ENCODE measurements at places on chromosomes 11 and 22. TPM values are rescaled to one million over a fixed set of nuclear protein-coding genes. Genes with fewer than 3 reads are reported as not detected.

GRCh38 chr11:75588051-75588481, 26.0 kb downstream of the SERPINH1 start:
- no peaks in the 10 kb centered on the region for H3K27me3 ChIP-seq
- H3K4me3 ChIP-seq: no peak overlapping the region
- no peak overlapping the region for H3K27ac ChIP-seq
- no peaks in the 10 kb centered on the region for H3K36me3 ChIP-seq
- peaks cover 5% of the 10 kb centered on the region for H3K4me1 ChIP-seq

- H3K27me3 ChIP-seq: no peaks in the 10 kb centered on the region
- no peak overlapping the region for H3K27ac ChIP-seq
- peak; percentile 28 for DNase-seq
- no peaks in the 10 kb centered on the region for H3K4me1 ChIP-seq
- no peak overlapping the region for H3K4me3 ChIP-seq
Observed at GRCh38 chr11:79400717-79401330, 40.0 kb downstream of the TENM4 start.

- peak overlapping the region; percentile 45 for H3K4me3 ChIP-seq
- H3K36me3 ChIP-seq: no peaks in the 10 kb centered on the region
- H3K27me3 ChIP-seq: no peaks in the 10 kb centered on the region
- no peaks in the 10 kb centered on the region for H3K4me1 ChIP-seq
- peak overlapping the region; percentile 81 for H3K27ac ChIP-seq
- peak; percentile 96 for DNase-seq
Observed at GRCh38 chr11:71787098-71787823, 45.7 kb upstream of the DEFB108B start.

DNA sequence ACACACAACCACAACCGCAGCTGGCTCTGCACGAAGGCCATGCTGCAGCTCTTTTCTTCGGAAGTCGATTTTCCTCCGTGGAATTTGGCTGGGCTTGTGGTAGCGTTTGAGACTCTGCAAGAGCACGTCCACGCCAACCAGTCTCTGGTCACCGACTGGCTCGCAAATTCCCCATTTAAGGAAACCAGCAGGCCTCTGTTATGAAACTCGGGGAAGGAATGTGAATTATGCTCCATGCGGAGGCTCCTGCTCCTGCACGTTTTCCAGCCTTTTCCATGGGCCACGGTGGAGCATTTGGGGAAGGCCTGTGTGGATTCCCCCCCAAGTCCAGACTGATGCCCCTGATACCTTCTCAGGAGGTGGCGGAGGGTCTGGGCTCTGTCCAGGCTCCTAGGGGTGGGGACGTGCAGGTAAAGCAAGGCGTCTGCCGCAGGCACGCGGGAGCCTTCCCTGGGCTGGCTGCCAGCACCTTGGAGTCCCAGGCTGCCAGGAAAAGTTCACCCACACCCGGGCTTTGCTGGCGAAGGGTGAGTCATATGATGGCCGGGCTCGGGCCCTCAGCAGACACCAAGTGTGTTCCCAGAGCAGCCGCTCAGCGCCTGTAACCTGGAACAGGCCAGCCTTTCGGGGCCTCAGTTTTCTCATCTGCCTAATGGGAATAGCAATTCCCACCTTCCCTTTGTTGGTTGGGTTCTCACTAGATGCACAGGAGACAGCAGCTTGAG, 41.9 kb downstream of the LRP5 start:
- H3K27me3 ChIP-seq: no peaks in the 10 kb centered on the region
- DNase-seq: no peak
- peaks cover 27% of the 10 kb centered on the region for H3K4me1 ChIP-seq
- H3K36me3 ChIP-seq: no peaks in the 10 kb centered on the region
- H3K27ac ChIP-seq: peak overlapping the region; percentile 83

- no peak for DNase-seq
- H3K27ac ChIP-seq: no peak overlapping the region
- peaks cover 14% of the 10 kb centered on the region for H3K4me1 ChIP-seq
- H3K36me3 ChIP-seq: no peaks in the 10 kb centered on the region
- no peak overlapping the region for H3K4me3 ChIP-seq
Observed at GRCh38 chr22:44382116-44383038, 69.6 kb upstream of the SHISAL1 start.

GRCh38 chr11:44530413-44531115, 34.9 kb upstream of the CD82 start:
- H3K27me3 ChIP-seq: no peaks in the 10 kb centered on the region
- no peak overlapping the region for H3K27ac ChIP-seq
- no peak overlapping the region for H3K4me3 ChIP-seq
- no peaks in the 10 kb centered on the region for H3K36me3 ChIP-seq
- peak; percentile 27 for DNase-seq

- no peak for DNase-seq
- no peaks in the 10 kb centered on the region for H3K4me1 ChIP-seq
- H3K4me3 ChIP-seq: no peak overlapping the region
- H3K27ac ChIP-seq: peak overlapping the region; percentile 26
- H3K27me3 ChIP-seq: no peaks in the 10 kb centered on the region
Observed at GRCh38 chr11:8826901-8827560, 84.0 kb upstream of the AKIP1 start.

DNA sequence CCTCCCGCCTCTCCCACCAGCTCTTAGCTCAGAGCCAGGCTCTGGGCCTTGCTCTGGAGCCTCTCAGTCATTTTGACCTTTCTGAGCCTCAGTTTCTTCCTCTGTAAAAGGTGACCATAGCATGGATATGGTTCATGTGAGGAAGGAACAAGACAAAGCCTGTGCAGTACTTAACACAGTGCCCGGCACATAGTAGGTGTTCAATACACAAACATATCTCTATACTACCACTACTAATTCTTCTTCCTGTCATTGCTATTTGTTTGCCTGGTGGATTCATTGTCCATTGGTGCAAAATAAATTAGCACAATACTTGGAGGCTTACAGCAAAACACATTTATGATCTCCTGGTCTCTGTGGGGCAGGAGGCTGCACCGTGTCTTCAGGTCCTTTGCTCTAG, 21.6 kb upstream of the MPPED1 start:
- no peaks in the 10 kb centered on the region for H3K27me3 ChIP-seq
- H3K4me3 ChIP-seq: no peak overlapping the region
- peaks cover 2% of the 10 kb centered on the region for H3K4me1 ChIP-seq
- no peak for DNase-seq

The ANKRD49 gene
- 10.4 TPM for total RNA-seq

DNA sequence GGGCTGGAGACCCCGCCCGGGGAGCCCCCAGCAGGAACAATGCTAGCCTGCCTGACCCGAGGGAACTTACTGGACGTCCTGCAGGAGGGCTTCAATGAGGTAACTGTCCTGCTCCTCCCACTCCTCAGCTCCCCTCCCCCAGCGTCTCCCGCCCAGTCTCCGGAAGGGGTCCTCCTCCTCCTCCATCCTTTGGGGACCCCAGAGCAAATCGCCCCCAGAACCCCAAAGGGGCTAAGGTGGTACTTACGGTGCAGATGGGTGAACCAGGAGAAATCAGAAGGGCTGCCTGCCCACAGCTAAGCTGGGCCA, 272 bp downstream of the DIXDC1 start:
- no peaks in the 10 kb centered on the region for H3K36me3 ChIP-seq
- peak overlapping the region; percentile 81 for H3K27ac ChIP-seq
- no peak for DNase-seq
- peaks cover 6% of the 10 kb centered on the region for H3K4me1 ChIP-seq
- H3K27me3 ChIP-seq: no peaks in the 10 kb centered on the region

The CHRM1 gene
- total RNA-seq: 1.5 TPM

DNA sequence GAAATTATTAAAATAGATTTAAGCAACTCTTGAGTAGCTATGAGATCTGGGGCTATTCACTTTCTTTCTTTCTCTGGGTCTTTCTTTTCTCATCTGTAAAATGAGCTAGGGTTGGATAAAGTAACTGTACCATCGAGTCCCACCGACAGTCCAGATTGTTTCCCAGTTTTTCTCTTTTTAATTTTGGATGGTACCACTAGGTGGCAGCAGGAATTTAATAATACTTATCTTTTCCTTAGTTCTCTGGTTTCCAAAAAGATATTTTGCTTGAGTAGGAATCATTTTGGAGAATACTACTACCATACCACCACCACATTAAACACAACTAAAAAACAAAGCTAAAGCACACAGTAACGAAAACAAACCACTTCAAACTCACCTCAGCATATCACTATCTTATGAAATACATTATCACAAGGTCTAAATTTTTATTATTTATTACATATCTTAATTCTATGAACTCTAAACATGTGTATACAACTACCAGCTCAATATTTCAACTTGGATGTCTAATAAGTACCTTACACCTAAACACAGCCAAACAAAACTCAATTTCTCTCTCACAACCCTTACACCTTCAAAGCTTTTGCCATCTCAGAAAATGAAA, 584.0 kb downstream of the KCNA4 start:
- H3K27me3 ChIP-seq: no peaks in the 10 kb centered on the region
- H3K4me1 ChIP-seq: no peaks in the 10 kb centered on the region
- peak; percentile 56 for DNase-seq
- no peak overlapping the region for H3K27ac ChIP-seq

DNA sequence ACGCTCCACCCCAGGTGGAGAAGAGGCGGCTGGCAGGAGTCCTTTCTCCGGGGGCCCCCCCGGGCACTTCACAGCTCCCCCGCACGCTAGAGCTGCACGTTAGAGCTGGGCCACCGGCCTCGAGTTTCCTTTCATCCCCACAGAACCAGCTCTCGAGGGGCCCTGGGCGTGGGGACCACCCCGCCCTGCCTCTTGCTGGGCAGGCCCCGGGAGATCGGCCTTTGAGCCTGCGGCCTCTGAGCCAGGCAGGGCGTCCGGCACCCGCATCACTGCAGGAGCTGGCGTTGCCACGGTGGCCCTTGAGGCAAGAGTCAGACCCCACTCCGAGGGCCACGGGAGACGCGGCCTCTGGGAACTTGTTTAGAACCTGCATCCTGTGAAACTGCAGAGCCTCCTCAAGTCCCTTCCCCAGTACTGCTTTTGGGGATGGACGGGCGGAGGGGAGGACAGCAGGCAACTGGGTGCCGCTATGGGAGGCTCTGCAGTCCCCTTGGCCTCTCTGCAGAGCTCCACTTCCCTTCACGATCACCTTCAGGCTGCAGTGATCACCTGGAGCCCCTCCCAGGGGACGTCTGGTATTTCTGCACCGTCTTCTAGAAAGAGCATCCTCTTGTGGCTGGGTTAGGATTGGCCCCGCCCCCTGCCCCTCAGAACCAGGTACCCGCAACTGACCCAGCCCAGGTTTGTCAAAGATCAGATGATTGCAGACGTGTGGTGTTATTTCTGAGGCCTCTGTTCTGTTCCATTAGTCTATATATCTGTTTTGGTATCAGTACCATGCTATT, 13.9 kb upstream of the GAL start:
- no peak overlapping the region for H3K27ac ChIP-seq
- H3K4me1 ChIP-seq: no peaks in the 10 kb centered on the region
- H3K4me3 ChIP-seq: no peak overlapping the region
- no peak for DNase-seq
- no peaks in the 10 kb centered on the region for H3K27me3 ChIP-seq

The TMEM191C gene
- total RNA-seq: 4.7 TPM

The OR5M8 gene
- total RNA-seq: not detected

- H3K4me3 ChIP-seq: no peak overlapping the region
- H3K36me3 ChIP-seq: no peaks in the 10 kb centered on the region
- H3K27ac ChIP-seq: no peak overlapping the region
Observed at GRCh38 chr11:110131386-110132123, 38.4 kb downstream of the ZC3H12C start.

GRCh38 chr11:90423378-90423777, 200.5 kb upstream of the CHORDC1 start:
- no peaks in the 10 kb centered on the region for H3K36me3 ChIP-seq
- H3K27ac ChIP-seq: no peak overlapping the region
- no peaks in the 10 kb centered on the region for H3K4me1 ChIP-seq
- H3K27me3 ChIP-seq: no peaks in the 10 kb centered on the region

GRCh38 chr11:10095412-10096208, 198.4 kb downstream of the SBF2 start:
- DNase-seq: no peak
- no peaks in the 10 kb centered on the region for H3K27me3 ChIP-seq
- peaks cover 14% of the 10 kb centered on the region for H3K36me3 ChIP-seq

GRCh38 chr22:17578136-17578754, 14.9 kb downstream of the SLC25A18 start:
- H3K4me3 ChIP-seq: no peak overlapping the region
- peak overlapping the region; percentile 76 for H3K27ac ChIP-seq
- peak; percentile 85 for DNase-seq
- H3K4me1 ChIP-seq: peaks cover 7% of the 10 kb centered on the region
- no peaks in the 10 kb centered on the region for H3K36me3 ChIP-seq

DNA sequence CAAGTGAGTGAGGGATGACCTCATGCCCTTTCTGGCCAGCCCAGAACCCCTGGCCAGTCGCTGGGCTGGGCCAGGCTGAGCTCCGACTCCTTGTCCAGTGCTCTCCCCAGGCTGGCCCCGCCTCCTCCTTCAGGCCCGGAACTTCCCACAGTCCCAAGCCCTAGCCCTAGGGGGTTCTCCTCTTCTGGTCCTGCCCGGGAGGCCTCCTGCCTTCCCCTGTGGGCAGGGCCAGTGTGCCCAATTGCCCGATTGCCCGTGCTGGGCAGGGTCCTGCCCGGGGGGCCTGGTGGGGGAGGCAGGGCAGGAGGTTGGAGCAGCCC, 4.2 kb downstream of the TCIRG1 start:
- DNase-seq: no peak
- peaks cover 4% of the 10 kb centered on the region for H3K4me1 ChIP-seq
- H3K36me3 ChIP-seq: no peaks in the 10 kb centered on the region
- no peak overlapping the region for H3K27ac ChIP-seq
- H3K27me3 ChIP-seq: no peaks in the 10 kb centered on the region

The LIPT2 gene
- 6.9 TPM for total RNA-seq

DNA sequence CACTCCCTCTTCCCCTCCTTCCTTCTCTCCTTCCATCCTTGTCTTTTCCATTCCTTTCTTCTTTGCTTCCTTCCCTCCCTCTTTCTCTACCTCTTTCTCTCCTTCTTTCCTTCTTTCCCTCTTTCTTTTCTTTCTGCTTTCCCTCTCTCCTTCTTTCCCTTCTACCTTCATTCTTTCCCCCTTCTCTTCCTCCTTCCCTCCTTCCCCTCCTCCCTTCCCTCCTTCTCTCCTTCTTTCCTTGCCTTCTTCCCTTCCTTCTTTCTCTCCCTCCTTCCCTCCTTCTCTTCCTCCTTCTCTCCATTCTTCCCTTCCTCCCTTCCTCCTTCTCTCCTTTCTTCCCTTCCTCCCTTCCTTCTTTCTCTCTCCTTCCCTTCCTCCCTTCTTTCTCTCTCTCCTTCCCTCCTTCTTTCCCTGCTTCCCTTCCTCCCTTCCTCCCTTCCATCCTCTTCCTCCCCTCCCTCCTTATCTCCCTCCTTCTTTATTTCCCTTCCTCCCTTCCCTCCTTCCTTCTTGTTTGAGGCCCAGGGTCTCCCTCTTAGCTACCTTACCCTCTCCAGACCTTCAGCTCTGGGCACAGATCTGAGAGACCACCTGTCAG, 77.0 kb downstream of the BUD13 start:
- no peak for DNase-seq
- no peaks in the 10 kb centered on the region for H3K4me1 ChIP-seq
- H3K36me3 ChIP-seq: no peaks in the 10 kb centered on the region

The NDUFC2 gene
- 55.7 TPM for total RNA-seq

The POTEH gene
- total RNA-seq: not detected
